ENCODE measurements at places on chromosomes 7 and 10.
A peak's percentile ranks its signal among the peaks of the same experiment; 100 is the strongest.

DNA sequence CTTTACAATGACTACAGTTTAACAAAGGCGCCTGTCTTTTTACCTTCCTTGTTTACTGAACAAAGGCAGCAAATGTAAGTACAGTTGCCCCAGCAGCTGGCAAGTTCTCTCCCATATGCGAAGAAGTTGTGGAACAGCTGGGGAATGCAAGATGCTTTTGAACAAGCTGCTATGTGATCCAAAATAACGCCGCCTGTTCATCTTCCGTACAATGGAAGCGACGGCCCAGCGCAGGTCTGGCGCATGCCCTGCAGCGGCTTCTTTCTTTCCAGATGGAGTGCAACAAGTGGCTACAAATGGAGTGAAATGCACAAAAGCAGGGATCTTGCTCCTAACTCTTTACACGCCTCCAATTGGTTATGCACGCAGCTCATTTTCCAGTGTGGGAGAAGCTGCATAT, 97.0 kb upstream of the SVIL start:
- no peak for DNase-seq

- DNase-seq, result peak; percentile 40
Observed at GRCh38 chr7:22357311-22358175, 589 bp upstream of the RAPGEF5 start.

DNA sequence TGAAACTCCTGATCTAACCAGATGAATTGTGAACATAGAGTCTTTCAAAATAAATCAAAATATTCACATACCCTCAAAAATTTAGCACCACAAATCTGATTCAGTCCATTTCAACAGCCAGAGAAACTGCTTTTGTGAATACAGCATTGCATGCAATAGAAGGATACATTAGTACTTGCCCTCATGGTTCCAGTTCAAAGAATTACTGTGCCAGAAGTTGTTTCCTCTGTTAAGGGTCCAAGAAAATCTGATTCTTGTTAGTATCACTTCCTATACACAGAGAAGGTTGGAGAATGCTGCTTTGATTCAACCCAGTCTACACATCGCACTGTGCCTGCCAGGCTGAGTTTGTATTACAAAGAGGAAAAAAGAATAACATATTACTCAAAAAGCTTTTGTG, 115.6 kb downstream of the TFEC start:
- no peak for DNase-seq

DNA sequence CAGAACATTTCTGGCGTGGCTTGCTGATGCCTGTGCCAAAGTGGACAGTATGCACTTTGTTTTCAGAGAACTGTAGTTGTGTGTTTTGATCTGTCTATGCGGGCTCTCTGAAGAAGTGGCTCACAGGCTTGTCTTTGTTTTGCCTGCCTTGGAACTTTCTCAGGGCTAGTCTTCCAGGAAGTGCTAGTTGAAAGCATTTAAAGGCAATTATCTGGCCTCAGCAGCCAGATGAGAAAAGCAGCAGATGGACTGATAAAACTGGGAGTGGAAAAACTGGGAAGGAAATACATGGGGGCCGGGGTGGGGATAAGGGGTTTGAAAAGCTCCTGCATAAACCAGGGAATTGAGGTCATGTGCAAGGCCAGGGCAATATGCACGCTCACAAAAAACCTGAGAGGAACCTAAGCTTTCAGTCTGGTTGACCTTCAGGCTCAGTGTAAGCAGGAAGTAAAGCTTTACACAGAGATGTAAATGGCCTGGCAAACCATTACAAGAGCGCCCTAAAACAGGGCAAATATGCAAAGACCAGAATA, 94.5 kb downstream of the ZNF33B start:
- DNase-seq, result no peak

DNA sequence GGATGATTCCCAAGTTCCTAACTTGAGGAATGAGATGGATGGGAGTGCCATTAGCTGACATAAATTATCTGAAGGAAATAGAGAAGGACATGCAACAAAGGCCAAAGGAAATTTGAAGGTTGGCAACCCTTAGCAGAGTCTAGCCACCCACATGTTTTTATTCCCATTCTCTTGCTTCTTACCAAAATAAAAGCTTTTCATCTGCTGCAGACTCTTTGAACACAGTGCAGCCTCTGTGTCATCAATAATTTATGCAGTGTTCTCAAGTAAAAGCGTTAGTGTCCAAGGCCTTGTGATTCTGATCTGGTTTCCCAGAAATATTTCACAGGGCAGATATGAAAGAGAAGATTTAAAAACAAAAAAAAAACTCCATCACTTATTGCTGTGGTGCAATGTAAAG, 98.5 kb downstream of the ST7 start:
- no peak for DNase-seq

DNA sequence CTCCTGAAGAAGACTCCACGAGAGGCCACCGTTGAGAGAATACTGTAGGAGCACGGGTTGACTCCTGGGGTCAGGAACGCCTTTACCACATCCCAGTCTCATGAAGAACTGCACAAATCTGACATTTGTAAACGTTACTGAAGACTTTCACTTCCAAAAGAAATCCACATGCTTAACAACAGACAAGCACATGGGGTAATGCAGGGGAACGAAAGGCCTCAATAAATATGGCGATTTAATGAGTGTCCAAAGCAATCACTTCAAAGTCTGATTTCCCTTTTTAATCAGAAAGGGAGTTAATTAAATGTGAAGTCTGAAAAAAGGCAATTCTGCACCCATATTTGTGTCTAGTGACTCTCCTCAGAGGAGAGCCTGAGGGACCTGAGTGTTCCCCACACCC, 94.3 kb upstream of the SLC26A5 start:
- DNase-seq, result no peak

GRCh38 chr7:128862571-128863432, at the start of gene ATP6V1F:
Gene ATP6V1F, plus strand, starts transcription at chr7:128862856. Its CDS starts 49 bp downstream, at chr7:128862905.
- peak; percentile 97 for DNase-seq

DNA sequence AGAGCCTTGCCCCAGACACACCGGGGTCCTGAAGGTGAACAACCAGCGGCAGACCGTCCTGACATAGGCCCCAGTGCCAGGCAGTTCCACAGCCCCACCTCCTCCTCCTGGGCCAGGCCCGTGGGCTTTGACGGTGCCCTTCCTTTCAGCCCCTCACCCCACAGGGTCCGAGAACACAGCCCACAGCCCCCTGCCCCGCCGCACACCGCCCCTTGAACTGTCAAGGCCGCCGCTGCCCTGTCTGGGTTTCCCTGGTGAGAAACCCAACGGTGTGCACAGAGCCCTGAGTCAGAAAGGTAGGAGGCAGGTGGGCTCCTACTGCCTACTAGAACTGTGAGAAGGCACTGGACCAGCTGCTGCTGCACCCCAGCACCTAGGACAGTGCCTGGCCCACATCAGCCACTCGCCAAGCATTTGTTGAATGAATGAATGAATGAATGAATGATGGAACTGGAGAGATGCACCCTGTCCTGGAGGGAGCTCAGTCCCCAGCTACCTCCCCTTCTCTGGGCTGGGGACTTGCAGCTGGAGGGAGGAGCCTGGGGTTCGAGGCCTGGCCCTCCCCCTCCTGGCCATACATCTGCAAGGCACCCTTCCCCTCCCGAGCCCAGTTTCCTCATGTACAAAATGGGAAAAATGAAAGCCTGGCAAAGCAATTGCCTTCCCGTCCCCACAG, 117.9 kb downstream of the SLIT1 start:
- no peak for DNase-seq

GRCh38 chr7:67206452-67206851, 209.8 kb downstream of the TYW1 start:
- DNase-seq, result no peak

DNA sequence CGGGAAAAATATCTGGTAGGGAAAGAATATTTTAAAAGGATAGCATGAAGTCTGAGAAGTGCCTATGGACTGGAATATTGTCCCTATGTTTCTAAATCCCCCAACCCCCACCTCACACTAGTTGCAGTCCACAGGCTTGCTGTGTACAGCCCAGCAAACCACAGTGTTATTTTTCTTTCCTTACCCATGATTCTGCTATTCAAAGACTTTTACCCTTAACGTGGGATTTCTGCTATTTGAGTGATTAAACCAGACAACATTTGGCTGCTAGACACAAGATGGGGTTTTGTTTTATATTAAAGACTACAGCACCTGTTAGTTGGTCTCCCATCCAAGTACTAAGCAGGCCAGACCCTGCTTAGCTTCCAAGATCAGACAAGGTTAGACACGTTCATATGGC, 120.5 kb upstream of the MYO3A start:
- DNase-seq, result no peak

- no peak for DNase-seq
Observed at GRCh38 chr10:6399879-6400278, 180.2 kb downstream of the PRKCQ start.

DNA sequence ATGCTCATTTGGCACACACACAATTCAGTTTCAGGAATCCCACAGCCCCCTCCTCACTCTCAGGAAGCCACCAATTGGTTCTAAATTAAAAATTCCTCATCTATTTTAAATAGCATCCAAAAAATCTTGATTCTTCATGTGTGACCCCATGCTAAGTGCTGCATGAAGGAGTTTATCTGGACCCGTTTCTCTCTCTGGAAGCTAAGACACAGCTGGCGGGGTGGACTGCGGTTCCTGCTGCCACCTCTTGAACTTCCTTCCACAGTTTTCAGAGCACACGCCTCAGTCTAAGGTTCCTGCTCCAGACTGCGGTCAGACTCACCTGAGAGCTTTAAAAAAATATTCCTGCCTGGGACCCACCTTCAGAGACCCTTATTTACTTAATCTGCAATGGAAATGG, 34.5 kb downstream of the LYZL1 start:
- no peak for DNase-seq

DNA sequence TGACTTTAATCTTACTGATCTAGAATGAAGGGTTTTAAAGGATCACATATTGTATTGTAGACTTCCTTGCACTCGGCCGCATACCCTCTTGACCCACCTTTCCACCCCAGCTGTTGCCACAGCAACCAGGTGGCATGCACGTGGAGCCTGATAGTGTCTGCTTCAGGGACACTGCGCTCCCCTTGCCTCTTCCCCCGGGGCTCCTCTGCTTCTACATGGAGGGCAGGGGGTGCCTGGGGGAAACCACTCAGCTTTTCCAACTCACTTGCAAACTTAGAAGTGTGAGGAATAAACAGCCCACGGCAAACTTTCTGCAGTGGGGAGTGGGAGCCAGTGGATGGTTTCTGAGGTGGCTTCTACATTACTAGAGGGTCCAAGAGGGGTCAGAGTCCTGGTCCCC, 458.6 kb downstream of the PLXNA4 start:
- no peak for DNase-seq

DNA sequence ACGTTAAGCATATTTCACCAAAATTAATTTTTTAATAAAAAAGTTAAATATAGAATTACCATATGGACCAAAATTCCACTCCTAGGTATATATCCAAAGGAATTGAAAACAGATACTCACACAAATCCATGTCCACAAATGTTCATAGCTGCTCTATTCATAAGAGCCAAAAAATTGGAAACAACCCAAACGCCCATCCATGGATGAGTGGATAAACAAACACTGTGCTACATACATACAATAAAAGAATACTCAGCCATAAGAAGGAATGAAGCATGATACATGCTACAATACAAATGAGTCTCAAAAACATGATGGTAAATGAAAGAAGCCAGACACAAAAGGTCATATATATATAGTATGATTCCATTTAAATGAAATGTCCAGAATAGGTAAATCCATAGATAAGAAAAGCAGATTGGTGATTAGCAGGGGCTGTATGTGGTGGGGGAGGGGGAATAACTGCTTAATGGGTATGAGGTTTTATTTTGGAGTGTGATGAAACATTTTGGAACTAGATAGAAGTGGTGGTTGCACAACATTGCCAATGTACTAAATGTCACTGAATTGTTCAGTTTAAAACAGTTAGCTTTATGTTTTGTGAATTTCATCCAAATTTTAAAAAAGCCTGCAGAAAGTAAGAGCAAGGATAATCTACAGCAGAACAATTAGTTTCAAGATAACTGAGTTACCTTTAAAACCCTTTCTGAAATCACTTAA, 101.2 kb upstream of the EFCAB10 start:
- peak; percentile 66 for DNase-seq

- no peak for DNase-seq
Observed at GRCh38 chr10:11444155-11444530, 167.3 kb downstream of the USP6NL start.

GRCh38 chr7:57789130-57789529, 339.2 kb downstream of the ZNF716 start:
- no peak for DNase-seq

DNA sequence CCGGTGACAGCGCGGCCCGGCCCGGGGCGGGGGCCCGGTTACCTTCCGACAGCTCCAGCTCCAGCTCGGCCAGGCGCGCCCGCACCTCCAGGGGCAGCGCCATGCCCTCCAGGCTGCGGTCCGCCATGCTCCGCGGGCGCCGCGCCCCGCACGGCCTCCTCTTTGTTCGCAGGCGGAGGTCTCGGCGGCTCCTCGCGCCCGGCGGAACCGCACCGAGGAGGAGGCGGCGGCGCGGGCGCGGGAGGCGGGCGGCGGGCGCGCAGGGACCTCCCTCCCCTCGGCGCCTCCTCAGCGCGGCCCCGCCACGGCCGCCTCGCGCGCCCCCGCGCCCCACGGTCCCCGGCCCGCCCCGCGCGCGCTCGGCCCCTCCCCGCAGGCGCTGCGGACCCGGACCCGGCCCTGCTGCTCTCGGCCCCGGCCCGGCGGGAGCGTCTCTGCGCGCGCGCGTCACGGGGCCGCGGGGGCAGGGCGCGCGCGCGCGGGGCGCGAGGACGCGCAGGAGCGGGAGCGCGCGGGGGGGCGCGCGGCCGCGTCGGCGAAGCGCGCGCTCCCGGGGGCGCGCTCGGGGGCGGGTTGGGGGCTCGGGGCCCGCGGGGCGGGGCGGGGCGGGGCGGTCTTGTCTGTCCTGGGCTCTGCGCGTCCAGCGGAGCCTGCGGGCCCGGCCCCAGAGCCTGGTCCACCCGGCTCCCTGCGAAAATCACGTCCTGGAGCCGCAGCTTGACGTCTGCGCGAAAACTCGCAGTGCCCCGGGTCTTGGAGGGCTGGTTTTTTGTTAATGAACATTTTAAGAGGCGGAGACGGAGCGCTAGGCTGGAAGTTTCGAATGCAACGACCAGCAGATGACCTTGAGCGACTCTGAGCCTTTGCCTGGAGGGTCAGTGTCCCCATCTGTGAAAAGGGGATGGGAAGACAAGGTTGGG, at the start of gene DIP2C:
Gene DIP2C (minus strand): TSS at position 217 of the 920 bp plus-strand sequence. CDS start 90 bp downstream, at position 127.
- peak; percentile 38 for DNase-seq

- DNase-seq, result peak; percentile 68
Observed at GRCh38 chr10:97849103-97849686, 448 bp upstream of the GOLGA7B start.

DNA sequence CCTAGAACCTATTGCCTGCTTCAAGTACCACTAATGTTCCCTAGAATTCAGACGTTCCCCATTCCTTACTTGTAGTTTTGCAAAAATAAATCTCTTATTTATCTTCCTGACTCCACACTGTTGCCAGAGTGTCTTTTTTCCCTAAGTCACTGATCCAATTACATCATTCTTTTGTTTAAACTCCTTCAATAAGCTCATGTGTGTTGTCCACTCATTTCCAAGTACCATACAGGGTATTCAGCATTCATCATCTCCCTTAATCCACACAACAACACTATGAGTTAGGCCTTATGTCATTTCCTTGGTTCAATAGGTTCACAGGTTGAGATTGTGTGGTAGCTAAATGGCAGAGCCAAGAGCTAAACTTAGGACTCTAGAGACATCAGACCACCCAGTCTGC, 119.9 kb upstream of the RHOBTB1 start:
- DNase-seq, result no peak

Data from NCI-H1105 (cell line).